ENCODE measurements at places on chromosomes 6 and 20. TPM values are rescaled to one million over a fixed set of nuclear protein-coding genes. Genes with fewer than 3 reads are reported as not detected.

HLA-DRB1 gene
- not detected for total RNA-seq

ABHD16B gene
- 0.09 TPM for total RNA-seq

TTK gene
- total RNA-seq, result 14.6 TPM

KIAA1755 gene
- 0.65 TPM for total RNA-seq

CD164 gene
- total RNA-seq, result 223 TPM

SCUBE3 gene
- 4.2 TPM for total RNA-seq

TDRD6 gene
- 0.05 TPM for total RNA-seq

ADGB gene
- total RNA-seq, result not detected

SLC35F1 gene
- not detected for total RNA-seq

STX11 gene
- total RNA-seq, result 1.2 TPM

MEI4 gene
- not detected for total RNA-seq

AP5S1 gene
- 14.8 TPM for total RNA-seq

PLA2G7 gene
- not detected for total RNA-seq

DPM1 gene
- total RNA-seq, result 78.4 TPM

OGFRL1 gene
- 140 TPM for total RNA-seq

PAX1 gene
- total RNA-seq, result not detected

RUNX2 gene
- total RNA-seq, result 8.3 TPM

HSPA1L gene
- 1.2 TPM for total RNA-seq

TCP11 gene
- 0.46 TPM for total RNA-seq

HLA-DQB2 gene
- total RNA-seq, result not detected

ZNF391 gene
- total RNA-seq, result 2.4 TPM

MYH7B gene
- not detected for total RNA-seq

C6orf62 gene
- 168 TPM for total RNA-seq

TFAP2D gene
- not detected for total RNA-seq

DAAM2 gene
- total RNA-seq, result 1.4 TPM

CLDN20 gene
- total RNA-seq, result not detected

CD83 gene
- total RNA-seq, result 1.2 TPM

SLC39A7 gene
- total RNA-seq, result 162 TPM

GSTA1 gene
- not detected for total RNA-seq

E2F3 gene
- total RNA-seq, result 7.1 TPM

JPH2 gene
- total RNA-seq, result 10.4 TPM

ZNF165 gene
- total RNA-seq, result 0.30 TPM

IMPG1 gene
- not detected for total RNA-seq
